ENCODE measurements at places on chromosomes 12 and 14.
A peak's percentile ranks its signal among the peaks of the same experiment; 100 is the strongest.

- DNase-seq = no peak
These were observed 36.6 kb downstream of the RTL1 start for GRCh38 chr14:100866666-100867630.

GRCh38 chr12:49121047-49121696, 10.0 kb downstream of the TUBA1B start:
- DNase-seq = peak; percentile 54

- no peak for DNase-seq
These were observed 655.7 kb downstream of the AACS start for GRCh38 chr12:125720961-125721360.

- no peak for DNase-seq
These were observed 9.6 kb downstream of the ACADS start for GRCh38 chr12:120735181-120735580.

DNA sequence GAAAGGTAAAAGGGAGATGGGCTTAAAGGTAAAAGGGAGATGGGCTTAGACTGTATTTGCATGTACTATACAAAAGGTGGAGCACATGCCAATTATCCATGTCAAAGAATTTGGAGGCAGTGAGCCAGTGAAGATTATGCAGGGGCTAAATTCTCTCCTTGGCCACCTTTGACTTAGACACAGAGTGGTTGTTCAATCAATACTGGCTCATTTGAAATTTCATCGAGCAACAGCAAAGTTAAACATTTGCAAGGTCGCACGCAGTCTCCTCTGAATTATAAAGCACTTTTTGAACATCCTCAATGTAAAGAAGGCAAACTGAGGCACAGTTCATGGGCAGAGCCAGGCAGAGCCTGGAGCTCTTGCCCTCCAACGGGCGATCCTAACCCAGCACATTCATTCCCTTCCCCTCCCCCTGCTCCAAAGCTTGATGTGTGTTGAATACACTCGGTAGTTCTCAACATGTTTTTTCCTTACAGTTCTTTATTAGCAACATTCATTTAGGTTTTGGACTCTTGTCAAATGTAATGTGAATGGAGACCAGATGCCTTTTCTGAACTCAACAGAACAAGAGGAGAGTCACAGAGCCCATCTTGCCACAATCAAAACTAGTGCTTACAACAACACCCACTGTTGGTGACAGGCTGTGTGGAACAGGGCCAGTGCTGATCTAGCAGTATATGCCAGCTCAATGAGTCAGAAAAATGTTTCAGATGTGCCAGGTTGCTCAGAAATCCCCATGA, 169.7 kb upstream of the G2E3 start:
- peak; percentile 80 for DNase-seq

GRCh38 chr14:90159146-90159545, 97.2 kb upstream of the PSMC1 start:
- no peak for DNase-seq

DNA sequence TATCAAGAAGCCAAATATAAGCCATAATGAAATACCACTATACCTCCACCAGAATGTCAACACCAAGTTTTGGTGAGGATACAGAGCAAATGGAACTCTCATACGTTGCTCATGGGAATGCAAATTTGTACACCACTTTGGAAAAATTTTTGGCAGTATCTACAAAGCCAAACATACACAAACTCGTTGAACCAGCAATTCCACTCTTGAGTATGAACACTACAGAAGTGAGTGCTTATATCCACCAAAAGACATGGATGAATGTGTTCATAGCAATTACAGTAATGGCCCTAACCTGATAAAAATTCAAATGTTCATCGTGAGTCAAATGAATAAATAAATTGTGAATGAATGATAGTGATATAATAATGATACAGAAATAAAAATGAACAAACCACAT, 24.8 kb downstream of the C12orf71 start:
- DNase-seq = no peak

- DNase-seq = no peak
These were observed 216.7 kb downstream of the ACSS3 start for GRCh38 chr12:81294325-81295190.

DNA sequence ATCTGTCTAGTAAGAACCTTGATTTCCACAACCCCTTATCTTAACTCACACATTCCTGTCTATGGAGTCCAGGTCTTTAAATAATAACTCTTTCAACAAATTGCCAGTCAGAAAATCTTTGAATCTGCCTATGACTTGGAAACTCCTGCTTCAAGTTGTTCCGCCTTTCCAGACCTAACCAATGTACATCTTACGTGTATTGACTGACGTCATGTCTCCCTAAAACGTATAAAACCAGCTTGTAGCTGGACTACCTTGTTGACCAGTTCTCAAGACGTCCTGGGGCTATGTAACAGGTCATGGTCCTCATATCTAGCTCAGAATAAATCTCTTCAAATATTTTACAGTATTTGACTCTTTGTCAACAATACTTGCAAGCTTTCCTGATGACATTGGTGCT, 337.0 kb downstream of the TMEM132D start:
- no peak for DNase-seq

- no peak for DNase-seq
These were observed 398.5 kb downstream of the MDGA2 start for GRCh38 chr14:47276931-47277330.

DNA sequence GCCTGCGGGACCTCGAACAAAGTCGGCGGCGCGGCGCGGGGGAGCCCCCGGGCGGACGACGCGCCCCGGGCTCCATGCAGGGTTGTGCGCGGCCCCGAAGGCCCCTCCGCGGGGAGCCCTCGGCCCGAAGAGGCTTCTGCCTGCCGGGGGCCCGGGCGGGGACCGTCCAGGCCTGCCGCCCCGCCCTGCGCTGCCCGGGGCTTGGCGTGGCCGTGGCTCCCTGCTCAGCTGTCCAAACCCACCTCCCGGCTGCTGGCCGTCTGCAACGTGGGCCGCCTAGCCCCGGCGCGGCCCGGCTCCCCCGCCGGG, 670 bp downstream of the DYRK2 start:
- DNase-seq = no peak

DNA sequence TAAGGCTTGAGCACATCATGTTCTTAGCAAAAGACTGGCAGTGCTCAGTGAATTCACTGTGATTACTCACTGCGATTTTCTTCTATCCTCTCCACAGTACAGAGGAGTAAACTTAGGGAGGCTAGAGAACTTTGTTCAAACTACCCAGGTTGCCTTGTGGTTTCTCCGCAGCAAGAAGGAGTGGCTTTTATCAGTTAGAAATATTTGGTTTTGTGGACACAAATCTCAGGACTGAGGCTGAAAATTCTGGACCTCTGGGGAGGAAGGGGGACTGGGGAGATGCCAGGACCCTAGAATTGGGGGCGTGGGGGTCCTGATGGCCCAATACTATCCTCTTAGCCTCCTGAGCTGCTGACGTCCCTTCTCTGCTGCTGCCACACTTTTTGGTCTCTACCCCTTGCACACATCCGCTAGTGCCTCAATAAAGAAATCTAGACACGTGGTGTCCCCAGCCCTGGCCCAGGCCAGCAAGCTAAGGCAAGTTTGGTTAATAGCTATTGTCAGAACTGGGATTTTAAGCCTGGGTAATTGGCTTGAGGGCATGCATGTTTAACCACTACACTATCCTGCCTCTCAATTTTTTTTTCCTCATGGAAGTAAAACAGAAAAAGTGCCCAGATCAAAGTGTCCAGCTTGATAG, 842 bp downstream of the OAS2 start:
- DNase-seq = no peak

DNA sequence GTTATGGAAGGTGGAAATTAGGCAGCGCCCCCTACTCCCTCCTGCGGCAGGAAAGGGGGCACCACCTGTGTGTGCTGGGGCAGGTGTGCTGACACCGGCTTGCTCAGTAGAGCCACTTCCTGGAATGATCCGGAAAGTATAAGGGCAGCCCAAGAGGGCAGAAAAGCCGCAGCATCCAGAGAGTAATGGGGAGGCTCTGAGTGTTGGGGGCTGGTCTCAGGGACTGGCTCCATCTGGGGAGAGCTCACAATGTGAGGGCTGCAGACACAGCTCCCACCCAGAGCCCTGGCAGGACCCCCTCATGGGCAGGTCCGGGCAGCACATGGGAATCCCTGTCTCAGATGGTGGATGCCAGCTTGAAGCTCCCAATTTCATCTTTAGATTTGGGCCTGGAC, 187.6 kb upstream of the C14orf180 start:
- no peak for DNase-seq

GRCh38 chr12:132601171-132601883, 9.1 kb downstream of the LRCOL1 start:
- no peak for DNase-seq

GRCh38 chr14:56299306-56299984, 181.2 kb downstream of the PELI2 start:
- no peak for DNase-seq

- DNase-seq = no peak
These were observed 3.3 kb upstream of the NTF3 start for GRCh38 chr12:5428332-5429221.

- DNase-seq = no peak
These were observed 127.4 kb upstream of the ARHGAP5 start for GRCh38 chr14:31949709-31950108.

DNA sequence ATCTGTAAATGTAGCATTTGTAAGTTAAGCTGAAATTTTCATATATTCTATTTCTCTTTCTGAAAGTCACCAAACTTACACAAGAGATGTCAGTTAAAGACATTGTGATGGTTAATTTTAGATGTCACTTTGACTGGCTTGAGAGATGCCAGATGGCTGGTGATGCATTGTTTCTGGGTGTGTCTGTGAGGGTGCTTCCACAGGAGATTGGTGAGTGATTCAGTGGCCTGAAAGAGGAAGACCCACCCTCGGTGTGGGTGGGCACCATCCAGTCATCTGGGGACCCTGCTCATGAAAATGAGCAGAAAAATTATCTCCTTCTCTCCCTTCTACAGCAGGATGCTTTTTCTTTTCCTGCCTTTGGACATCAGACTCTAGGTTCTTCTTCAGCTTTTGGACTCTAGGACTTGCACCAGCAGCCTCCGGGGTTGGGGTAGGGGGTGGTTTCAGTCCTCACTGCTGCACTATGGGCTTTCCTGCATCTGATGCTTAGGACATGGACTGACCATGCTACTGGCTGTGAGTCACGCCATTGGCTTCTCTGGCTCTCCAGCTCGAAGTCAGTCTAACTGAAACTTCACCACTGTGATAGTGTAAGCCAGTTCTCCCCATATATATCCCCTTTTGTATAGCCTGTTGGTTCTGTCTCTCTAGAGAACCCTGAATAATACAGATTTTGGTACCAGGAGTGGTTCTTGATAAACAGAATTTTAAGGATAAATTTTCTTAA, 20.9 kb downstream of the PDE6H start:
- DNase-seq = no peak

- DNase-seq = no peak
These were observed 423.2 kb downstream of the GLT1D1 start for GRCh38 chr12:129276361-129277060.

DNA sequence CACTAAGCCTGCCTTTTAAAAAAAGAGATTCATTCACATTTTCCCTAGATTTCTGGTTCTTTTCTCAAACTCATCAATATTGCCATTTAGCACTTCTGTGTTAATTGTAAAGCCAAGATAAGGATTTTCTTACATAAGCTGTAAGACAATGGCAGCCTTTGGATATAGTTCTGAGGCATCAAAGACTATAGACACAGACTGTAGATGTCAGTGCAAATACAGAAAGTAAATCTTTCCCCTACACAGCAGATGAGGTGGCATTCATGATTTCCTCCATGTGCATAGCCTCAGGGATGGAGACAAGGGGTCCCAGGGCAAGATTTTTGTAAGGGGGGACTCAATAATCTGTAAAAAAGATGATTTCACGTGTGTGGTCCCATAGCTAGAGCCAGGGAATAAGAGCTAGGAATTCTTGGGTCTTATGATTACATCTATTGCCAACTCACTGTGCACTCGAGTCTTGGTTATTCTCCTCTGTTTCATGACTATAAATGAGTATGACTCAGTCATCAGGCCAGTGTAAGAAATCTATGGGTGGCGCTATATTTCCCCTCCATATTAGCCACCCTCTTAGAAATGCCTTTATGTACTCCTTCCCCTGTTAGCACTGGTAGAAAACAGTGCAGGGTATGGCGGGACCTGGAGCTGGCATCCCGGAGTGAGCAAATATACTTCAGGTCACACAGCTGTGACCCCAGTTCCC, 207.5 kb downstream of the EXOC5 start:
- no peak for DNase-seq

DNA sequence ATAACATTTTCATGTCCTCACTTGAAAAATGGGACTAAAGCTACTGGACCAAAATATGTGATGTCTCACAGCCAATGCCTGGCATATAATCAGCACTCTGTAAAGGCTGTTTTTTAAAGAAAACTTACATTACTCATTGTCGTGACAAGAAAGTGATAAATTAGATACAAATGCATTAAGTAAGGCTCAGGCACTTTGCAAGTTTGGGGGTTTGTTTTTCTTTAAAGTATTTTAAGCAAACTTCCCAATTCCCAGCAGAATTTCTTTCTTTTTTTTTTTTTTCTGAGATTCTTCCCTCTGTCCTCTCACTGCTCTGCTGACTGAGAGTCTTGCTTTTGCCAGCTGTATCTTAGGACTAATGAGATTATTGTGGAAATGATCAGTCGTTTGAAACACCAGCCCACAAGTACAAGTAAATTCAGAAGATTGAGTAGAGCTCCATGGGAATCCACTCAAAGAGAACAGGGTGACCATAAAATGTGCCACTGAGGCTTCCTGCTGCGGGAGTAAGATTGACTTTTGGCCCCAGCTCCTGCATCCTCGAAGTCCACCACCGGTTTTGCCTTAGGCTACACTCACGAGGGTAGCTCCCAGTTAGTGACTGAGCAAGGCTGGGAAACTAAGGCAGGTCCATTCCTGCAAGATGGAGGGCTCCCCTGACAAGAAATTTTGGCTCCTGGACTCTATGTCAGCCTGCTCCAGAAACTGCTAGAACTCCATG, 82.8 kb downstream of the TMTC1 start:
- no peak for DNase-seq

DNA sequence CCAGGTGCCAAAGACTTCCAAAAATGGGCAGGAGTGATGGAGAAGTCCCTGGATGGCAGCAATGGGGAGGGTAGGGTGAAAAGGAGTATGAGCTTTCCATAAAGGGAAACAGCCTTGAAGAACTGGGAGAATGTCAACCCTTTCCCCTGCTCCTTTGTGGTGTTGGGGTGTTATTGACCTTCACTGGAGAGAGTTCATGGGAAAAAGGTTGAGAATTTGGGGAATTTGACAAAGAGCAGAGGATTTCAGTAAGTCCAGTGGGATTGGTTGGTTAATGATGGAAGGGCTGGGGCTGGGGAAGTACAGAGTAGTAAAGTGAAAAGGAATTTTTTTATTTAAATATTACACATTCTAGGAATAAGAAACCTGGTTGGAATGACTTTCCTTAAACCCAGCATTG, 116.6 kb downstream of the ERC1 start:
- no peak for DNase-seq

GRCh38 chr12:1929241-1929984, 11.0 kb upstream of the CACNA2D4 start:
- DNase-seq = no peak
